Pancreas (tissue), 10 donors: ENCODE measurements at places on chromosomes 4 and X. TPM values are rescaled to one million over a fixed set of nuclear protein-coding genes. Genes with fewer than 3 reads are reported as not detected.

Gene DDX3X
- 93.3 TPM for total RNA-seq

Gene IGSF1
- 2.0 TPM for total RNA-seq

Gene PSAPL1
- not detected for total RNA-seq

- no peak overlapping the region for H3K27ac ChIP-seq
- no peaks in the 10 kb centered on the region for H3K36me3 ChIP-seq
- DNase-seq: no peak
- no peaks in the 10 kb centered on the region for H3K27me3 ChIP-seq
These were observed 39.3 kb downstream of the RAB33B start for GRCh38 chr4:139493176-139493575.

GRCh38 chr4:11729548-11729947 is 300.9 kb upstream of the HS3ST1 start:
- H3K27me3 ChIP-seq: no peaks in the 10 kb centered on the region
- DNase-seq: no peak
- H3K4me1 ChIP-seq: no peaks in the 10 kb centered on the region

DNA sequence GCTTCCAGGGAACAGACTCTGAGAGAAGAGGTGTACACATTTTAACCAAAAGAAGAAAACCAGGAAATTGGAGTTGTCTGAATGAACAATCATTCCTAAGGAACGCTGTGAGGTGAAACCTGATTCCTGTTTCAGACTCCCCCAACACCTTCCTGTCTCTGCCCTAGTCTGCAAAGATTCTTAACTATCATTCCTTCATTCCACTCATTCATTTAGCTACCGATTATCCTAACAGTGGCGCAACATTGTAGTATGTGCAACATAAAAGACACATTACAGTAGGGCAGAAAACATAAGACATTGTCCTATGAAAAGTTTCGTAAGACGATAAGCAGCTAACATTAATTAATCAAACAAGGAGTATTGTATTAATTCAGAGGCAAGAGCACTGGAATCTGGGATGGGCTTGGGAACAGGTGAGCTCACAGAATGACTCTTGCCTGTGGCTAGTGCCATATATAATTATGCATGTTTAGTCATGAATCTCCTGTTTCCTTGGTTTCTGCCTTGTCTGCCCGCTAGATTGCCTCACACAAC is 23.8 kb upstream of the ADH7 start:
- no peak overlapping the region for H3K4me3 ChIP-seq
- no peak for DNase-seq
- H3K36me3 ChIP-seq: no peaks in the 10 kb centered on the region
- no peak overlapping the region for H3K27ac ChIP-seq
- no peaks in the 10 kb centered on the region for H3K27me3 ChIP-seq
- no peaks in the 10 kb centered on the region for H3K4me1 ChIP-seq

- no peaks in the 10 kb centered on the region for H3K4me1 ChIP-seq
- H3K36me3 ChIP-seq: no peaks in the 10 kb centered on the region
- H3K4me3 ChIP-seq: no peak overlapping the region
- DNase-seq: no peak
These were observed 7.8 kb upstream of the TBC1D14 start for GRCh38 chr4:6901669-6902317.
